Activated effector memory CD4-positive, alpha-beta T cell treated with Interleukin-2 at 50 U/mL for 16 hours (primary cell): ENCODE measurements at places on chromosomes 5 and 9.

- no peak for DNase-seq
Measured at GRCh38 chr5:77309140-77309539, 98.7 kb downstream of the PDE8B start.

DNA sequence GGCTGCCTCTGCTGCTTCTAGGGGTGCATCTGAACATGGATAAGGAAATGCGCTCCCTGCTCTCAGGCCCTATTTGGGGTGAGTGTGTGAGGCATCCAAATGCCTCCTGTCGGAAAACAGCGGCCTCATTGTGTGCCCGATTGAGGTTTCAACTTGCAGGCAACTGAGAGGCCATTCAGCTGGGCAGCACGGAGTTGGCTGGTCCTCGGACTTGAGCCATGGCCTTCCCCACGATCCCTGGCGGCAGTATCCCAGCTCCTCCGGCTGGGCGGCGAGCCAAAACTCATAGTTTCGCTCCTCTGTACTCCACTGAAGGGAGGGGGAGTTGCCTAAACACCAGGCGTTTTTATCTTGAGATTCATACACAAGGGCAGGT, 597.3 kb upstream of the SGCD start:
- DNase-seq, result no peak

DNA sequence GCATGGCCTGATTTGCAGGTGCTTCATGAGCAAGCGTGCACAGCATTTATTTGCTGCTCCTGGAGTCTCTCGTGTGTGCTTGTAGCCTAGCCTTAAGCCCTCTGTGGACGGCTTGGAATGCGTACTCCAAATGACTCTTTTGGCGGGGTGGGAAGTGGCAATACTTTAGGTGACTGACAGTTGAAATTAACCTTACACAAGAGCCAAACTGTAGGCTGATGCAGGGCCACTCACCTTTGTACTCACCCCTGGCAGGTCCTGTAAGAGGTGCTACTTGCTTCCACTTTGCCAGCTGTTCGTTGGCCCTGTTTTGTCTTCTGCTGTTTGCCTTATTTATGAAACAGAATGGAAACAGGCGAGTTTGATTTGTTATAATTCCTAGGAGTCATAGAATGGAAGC, 22.9 kb downstream of the TENT4A start:
- no peak for DNase-seq

- DNase-seq, result no peak
Measured at GRCh38 chr9:136829981-136830885, 12.0 kb upstream of the AJM1 start.
